ENCODE measurements at places on chromosomes 4 and X.
A peak's percentile ranks its signal among the peaks of the same experiment; 100 is the strongest.

- peak; percentile 52 for DNase-seq
Measured at GRCh38 chr4:140116442-140117104, 37.4 kb downstream of the MAML3 start.

DNA sequence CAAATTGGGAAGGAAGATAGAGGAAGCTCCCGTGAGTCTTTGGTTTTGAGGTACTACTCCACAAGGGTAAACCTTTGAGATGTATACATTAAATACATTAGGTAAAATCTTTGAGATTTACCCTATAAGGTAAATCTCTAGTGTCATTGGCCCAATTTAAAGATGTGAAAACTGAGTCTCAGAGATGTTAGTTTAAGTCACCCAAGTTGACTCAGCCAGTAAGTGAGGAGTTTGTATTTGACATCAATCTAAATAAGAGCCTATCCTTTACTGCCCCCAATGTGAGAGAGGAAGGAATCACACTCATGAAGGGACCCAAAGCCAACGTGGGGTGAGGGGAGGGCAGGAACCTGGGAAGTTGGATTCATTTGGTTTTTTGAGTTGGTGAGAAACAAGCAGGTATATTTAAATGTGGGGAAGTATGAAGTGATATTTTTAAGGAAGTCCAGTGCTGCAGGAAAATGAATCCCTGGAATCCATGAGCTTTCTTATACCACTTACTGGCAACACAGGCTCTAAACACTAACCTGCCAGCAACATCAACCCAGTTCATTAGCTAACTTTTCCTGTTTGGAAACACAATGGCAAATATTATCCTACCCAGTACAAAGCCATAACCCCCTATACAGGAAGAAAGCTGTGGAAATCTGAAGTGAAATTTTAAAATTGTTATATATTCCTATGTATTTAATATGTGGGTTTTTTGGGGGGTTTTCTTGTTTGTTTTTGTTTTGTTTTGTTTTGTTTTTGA lies 55.3 kb downstream of the PALLD start:
- peak; percentile 43 for DNase-seq

GRCh38 chr4:65546882-65547416 lies 123.3 kb downstream of the EPHA5 start:
- DNase-seq, result no peak

- no peak for DNase-seq
Measured at GRCh38 chr4:12612876-12613275, 871.3 kb downstream of the RAB28 start.

DNA sequence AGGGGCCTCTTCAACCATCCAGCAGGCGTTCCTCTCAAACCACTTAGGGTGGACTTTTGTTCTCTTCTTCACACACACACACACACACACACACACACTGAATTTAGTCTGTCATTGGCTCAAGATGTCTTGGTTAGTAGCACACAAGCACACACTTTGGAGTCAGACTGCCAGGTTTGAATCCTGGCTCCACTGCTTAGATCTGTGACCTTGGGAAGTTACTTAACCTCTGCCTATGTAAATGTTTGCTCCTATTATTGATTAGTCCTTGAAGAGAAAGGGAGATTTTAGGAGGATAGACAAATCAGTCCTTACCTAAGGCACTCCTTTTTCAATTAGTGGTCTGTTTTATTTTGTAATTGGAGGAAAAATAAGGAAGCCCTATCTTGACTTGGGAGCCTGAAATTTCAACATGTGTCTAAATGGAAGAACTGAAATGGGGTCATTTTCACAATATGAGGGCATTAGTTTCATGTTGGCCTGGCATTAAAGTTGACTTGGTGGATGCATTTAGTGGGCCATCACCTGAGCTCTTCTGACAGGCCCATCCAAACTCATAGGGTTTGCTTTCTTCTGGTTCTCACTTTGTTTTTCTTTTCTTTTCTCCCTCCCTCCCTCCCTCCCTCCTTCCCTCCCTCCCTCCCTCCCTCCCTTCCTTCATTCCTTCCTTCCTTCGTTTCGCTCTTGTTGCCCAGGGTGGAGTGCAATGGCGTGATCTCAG lies 13.3 kb upstream of the TMEM131L start:
- DNase-seq, result no peak

DNA sequence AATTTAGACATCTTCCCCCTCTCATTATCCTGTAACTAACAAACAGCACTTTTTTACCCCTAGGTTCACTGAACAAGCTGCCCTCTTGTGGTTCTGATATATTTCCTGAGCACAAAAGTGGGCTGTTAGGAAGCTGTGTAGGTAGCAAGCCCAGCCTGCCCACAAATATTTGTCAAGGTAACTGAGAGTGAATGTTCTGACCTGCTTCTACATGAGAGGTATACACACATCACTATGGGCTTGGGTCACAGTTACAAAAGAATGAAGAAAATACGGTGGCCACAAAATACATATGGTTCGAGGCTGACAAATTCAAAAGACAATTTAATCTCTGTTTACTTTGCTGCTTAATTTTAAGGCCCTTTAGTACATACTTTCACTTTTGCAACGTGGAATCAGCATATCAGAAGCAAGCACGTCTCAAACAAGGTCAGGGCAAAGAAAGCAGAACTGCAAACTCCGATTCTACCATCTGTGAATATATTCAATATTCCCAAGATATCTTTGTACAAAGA lies 78.7 kb downstream of the RBM47 start:
- peak; percentile 64 for DNase-seq

DNA sequence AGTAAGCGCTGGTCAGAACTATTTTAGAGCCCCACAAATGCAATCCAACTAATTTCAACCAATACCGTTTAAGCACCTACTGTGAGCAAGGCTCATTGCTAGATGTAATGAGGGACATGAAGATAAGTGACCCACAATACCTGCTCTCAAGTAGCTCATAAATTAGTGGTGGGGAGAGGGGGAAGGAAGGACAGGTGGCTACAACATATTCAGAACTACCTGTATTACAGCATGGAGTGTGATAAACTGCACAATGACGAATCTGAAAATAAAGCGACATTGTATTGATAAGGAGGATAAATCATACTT lies 311.6 kb upstream of the DIAPH2 start:
- no peak for DNase-seq

DNA sequence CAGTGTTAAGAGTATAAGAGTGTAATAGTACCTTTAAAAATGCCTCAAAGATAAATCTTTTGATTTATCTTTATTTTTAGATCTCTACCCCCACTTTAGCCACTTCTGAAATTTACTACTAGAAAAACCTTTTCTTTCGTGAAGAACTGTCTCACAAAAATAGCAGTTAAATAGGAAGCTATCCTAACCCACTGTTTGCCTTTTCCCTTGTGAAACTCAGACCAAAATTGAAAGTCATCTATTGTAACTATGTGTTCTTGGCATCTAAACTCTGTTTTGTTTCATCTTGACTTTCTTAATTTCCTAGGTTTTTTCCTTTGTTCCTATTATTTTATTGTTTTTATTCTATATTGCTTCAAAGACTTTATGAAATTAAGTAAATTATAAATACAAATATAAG lies 7.8 kb upstream of the TMEM144 start:
- DNase-seq, result no peak

DNA sequence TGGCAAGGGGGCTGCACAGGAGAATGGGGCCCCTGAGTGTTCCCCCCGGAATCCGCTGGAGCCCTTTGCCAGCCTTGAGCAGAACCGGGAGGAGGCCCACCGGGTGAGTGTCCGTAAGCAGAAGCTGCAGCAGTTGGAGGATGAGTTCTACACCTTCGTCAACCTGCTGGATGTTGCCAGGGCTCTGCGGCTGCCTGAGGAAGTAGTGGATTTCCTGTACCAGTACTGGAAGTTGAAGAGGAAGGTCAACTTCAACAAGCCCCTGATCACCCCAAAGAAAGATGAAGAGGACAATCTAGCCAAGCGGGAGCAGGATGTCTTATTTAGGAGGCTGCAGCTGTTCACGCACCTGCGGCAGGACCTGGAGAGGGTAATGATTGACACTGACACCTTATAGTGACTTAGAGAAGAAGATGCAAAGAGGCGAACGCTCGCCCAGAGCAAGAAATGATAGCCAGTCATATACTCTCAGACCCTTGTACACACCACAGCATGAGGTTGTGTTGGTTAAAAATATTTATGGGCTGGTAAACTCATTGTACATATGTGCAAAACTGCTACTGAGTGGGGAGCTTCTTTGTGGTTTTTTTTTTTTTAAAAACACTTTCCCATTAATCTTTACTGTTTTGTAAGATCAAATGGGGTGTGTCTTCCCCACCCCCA lies 52.5 kb downstream of the JADE1 start:
- DNase-seq, result no peak

- DNase-seq, result no peak
Measured at GRCh38 chrX:145394344-145394743, 147.0 kb downstream of the SPANXN1 start.

DNA sequence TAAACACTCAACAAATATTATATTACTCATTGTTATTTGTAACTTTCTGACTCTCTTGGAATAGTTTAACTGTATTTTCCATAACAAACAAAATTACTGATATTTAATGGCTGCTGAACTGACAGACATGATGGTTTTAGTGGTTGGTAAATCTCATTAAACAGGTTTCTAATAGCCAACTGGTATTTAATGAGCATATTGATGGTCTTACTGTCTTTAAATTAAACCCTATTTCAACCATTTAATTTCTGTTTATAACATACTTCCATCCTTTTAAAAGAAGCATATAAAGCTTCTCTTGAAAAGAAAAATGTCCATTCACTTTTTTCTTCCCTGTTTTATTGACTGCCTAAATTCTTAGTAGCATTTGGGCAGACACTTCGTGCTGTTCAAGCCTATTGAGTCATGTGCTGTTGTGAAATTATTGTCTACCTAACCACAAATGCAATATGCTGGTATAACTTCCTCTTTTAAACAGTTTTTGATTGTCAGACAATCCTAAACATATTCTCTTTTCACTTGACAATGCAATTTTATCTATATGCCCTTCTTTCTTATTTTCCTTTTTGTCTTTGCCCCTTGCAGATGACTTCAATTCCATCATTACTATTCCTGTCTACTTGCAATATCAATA lies 163.9 kb upstream of the SLC7A11 start:
- DNase-seq, result peak; percentile 76

- DNase-seq, result no peak
Measured at GRCh38 chrX:13248867-13249486, 70.9 kb downstream of the ATXN3L start.

DNA sequence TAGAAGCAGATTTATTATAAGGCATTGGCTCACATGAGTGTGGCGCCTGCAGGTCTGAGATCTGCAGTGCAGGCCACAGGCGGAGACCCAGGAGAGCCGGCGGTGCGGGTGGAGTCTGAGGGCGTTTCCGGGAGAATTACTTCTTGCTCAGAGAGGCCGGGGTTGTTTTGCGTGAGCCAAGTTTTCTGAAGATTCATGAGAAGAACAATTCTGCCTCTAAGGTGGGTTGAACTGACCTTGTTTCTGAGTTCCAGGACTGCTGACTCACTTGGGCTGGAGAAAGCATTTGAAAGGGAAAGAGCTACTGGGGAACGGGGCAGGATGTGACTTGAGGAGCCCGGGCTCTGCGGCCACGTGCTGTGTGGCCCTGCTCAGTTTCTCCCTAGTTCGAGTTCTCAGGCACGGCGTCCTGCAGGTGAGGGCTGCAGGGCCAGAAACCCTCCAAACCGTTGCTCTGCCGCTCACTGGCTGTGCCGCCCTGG lies 36.7 kb upstream of the SORCS2 start:
- DNase-seq, result peak; percentile 18

Measured in MCF 10A (cell line).